GM19239 (cell line): ENCODE measurements at places on chromosomes 5 and 9.

- no peak for DNase-seq
Measured at GRCh38 chr9:137055385-137056364, 1.8 kb upstream of the ENTPD2 start.

DNA sequence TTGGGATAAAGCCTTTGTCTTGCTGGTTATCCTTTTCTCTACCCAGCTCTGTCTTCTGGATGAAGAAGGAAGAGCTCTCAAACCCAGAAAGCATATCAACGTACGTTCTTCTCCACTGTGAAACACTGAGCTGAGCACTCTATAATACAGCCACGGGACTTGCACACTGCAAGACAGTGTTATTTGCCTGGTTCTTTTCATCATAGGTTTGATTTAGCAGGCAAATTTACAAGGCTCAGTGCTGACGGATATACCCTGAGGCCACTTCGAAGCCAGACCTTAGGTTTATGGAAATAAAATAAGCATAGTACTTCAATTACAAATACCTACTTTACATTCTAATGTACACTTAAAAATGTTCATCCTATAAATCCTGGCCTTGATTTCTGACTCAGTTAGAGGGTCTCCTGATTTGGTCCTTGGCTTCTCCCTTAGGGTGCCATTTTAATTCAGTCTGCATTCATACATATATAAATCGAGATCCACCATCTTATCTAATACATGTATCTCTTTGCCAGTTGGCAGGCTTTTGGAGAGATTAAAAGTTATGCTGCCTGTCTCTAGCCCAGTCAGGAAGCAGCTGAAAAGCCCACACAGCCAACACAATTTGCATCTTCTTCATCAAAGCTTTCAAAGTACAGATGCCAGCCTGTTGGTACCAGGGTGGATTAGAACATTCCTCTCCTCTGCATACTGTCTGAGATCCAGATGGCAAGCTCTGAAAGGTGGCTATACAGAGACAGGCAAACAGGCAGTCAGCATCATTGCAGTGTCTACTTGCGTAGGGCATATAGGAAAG is 194.4 kb downstream of the DEPDC1B start:
- DNase-seq: no peak

GRCh38 chr5:40681363-40682153 is 1.8 kb downstream of the PTGER4 start:
- DNase-seq: no peak

DNA sequence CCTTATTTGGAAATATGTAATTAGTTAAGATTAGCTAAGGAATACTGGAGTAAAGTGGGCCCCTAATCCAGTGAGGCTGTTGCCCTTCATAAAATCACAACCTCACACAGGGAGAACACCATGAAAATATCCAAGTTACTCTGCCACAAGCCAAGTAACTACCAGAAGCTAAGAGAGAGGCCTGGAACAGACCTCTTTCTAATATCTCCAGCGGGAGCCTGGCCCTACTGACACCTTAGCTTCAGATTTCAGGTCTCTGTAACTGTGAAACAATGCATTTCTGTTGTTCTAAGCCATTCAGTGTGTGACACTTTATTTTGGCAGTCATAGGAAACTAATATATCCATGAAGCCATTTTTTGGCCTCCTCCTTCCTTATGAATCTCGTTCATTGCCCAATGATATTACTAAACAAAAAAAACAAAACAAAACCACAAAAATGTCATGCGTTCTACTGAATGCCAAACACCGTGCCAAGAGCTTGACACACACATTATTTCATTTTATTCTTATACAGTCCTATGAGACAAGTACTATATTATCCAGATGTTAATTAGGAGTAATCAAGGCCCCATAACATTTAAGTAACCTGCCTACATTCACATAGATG is 699.0 kb downstream of the MAT2B start:
- DNase-seq: no peak

- DNase-seq: no peak
Measured at GRCh38 chr5:73748510-73749400, 122.8 kb downstream of the ARHGEF28 start.
